Stimulated activated CD4-positive, alpha-beta T cell treated with anti-CD3 and anti-CD28 coated beads, Interleukin-2, amount 100 ng/mL, for 24 hours (primary cell): ENCODE measurements at places on chromosomes 7 and 10.
A peak's percentile ranks its signal among the peaks of the same experiment; 100 is the strongest.

GRCh38 chr10:50387732-50388073 is 136.4 kb upstream of the ASAH2 start:
- DNase-seq, result no peak

GRCh38 chr10:84258034-84258695 is 13.3 kb downstream of the RGR start:
- no peak for DNase-seq

DNA sequence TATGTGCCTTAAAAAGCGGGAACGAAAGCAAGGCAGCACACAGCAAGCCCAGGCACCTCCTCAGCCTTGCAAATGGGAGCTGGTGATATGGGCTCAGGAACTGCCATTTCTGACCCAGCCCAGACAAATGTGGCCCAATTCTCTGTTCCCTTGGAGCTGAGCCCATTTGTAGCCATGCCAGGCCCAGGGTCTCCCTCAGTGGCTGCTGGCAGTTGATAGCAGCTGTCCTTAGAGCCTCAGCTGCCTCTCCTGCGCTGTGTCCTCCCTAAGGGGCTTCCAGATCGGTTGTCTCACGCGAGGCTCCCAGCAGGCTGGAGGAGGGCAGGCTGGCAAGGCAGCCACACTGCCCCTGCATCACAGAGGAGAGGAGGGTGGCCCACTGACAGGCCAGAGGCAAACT is 275.8 kb downstream of the KCNMA1 start:
- DNase-seq, result no peak

DNA sequence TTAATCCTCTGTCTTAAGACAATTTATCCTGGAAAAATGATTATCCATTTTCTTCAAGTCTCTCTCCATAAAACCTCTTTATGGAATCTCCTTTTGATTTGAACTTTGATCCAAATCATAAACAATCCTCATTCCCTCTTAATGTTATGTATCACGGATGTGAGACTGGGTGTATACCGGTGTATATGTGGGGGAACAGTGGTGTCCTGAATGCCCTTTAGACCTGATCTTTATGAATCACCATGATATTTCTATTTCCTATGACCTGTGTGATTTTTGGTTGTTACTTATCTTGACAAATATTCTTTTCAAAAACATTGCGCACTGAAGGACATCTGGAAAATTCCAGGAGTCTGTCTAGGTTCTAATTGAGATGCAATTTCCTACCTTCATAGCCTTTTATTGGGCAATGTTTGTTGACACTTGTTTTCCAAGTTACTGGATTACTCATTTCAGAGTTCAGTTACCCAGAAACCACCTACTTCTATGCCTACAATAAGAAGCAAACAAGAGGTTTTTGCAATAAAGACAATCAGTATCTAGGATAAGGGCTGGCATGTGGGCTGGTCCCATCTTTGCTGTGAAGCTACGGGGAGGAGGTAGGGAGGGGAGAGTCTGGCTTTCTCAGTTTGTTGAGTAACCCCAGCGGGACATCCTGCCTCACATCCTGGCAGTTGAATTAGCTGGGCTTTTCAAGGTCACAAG is 190.4 kb downstream of the CTTNBP2 start:
- no peak for DNase-seq

- no peak for DNase-seq
Measured at GRCh38 chr10:125158601-125159485, 1.5 kb downstream of the CTBP2 start.

DNA sequence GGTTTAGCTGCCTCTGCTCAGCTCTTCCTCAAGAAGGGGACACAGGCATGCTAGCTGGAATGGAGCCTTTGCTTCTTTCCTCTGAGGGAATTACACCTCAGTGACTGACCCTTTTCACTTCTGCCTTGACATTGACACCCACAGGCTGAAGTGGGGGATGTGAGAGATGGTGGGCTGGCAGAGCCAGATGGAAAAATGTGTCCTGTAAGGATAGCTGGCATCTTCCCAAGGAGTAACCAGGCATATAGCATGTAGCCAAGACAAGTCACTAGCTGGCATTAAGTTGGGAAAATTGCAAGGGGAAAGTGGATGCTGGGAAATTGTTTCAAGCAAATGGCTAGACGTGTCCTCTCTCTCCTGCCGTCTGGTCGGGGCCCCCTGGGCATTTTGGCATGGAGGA is 19.9 kb downstream of the STMP1 start:
- no peak for DNase-seq

DNA sequence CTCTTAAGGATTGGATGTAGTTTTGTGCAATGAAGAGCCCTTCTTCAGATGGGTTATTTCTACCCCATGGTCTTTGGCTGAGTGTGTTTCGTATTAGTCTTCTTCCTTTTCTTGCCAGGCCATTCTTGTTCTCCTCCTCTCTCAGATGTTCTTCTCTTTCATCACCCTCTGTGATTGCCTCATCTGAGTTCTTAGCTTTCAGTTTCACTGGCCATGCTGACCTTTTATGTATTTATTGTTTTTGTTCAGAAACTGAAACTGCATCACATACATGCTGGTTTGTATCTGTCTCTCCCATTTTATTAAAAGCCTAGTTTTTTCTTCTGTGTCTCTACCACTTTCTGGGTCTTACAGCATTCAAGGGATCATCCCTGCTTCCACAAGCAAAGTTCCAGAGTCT is 21.7 kb upstream of the PCGF5 start:
- DNase-seq, result no peak

- DNase-seq, result no peak
Measured at GRCh38 chr7:29132980-29133379, 13.4 kb downstream of the CPVL start.

DNA sequence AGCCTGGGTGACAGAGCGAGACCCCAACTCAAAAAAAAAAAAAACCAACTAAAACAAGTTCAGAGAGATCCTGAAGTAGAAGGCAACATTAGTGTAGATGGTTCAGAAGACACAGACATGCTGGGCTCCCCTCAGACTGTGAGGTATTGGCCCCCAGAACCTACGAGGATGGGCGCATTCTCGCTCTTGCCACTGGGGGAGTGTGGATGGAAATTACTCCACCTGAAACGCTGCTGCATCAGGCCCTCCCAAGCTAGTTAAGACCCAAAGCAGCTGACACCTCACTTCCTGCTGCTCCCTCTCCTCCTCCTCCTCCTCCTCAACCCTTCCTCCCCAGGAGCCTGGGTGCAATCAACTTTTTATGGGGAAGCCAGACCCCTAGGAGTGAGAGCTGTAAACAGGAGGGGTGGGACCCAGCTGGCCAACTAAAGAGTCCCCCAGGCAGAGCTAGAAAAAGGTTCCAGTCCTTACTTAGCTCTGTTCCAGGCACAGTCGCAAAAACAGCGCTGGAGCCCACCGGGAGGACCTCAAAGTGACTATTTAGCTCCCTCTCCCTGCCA is 7.4 kb downstream of the SH3PXD2A start:
- peak; percentile 29 for DNase-seq

DNA sequence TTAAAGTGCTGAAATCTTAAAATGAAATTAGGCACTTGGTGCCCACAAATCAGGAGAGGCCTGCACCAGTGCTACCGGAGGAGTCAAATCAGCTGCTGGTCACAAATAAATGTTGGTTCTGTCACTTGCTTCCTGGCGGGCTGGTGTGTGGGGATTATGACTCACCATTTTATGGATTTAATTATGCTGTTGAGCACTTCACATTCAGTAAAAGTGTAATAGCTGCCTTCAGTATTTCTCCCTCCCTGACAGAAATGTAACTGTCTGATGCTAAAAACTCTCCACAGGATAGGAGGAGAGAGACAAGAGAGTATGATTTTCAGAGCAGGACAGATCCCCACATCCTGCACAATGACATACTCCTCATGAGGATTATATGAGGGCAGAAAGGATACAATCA is 186.0 kb downstream of the JAZF1 start:
- DNase-seq, result no peak

DNA sequence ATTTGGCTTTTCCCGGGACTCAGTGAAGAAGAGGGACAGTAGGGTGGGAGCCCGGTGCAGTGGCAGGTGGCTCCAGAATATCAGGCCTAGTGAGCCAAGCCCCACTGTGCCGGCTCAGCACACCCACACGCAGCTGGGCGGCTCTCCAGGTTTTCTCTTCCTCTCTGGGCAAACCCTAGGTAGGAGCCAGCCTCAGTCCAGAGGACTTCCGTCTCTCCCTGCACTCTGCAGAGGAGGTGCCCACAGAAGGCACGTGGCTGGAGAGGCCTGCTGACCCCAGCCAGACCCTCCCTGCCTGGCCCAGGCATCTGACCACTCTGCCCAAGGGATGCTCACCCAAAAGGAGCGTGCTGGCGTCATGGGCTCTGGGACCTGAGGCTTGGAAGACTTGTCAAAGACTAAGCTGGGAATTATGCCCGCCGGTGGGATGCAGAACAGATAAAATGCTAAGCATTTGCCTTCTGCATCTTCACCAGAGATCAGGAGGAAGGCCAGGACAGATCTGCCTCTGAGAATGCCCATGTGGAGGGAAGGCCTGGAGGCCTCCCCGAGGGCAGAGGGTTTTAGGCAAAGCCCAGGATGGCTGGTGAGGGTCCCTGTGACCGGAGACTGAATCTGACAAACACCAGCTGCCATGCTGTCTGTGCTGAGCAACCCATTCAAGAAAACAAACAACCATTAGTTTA is 40.2 kb downstream of the TCERG1L start:
- DNase-seq, result no peak

DNA sequence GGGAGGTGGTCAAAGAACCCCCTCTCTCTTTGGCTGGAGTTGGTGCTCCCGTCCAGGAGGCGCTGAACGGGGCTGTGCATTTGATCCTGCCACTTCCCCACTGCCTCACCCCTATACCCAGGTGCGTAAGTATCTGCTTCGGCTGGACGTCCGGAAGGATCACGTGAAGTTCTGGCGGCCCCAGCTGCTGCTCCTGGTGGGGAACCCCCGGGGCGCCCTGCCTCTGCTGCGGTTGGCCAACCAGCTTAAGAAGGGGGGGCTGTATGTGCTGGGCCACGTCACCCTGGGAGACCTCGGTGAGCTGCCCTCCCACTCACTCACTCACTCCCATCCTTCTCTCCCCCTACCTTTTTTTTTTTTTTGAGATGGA is 5.6 kb upstream of the TRIP6 start:
- no peak for DNase-seq

- no peak for DNase-seq
Measured at GRCh38 chr10:102538811-102539210, 35.0 kb downstream of the SUFU start.

GRCh38 chr7:105776068-105776790 is 100.2 kb downstream of the ATXN7L1 start:
- DNase-seq, result no peak

DNA sequence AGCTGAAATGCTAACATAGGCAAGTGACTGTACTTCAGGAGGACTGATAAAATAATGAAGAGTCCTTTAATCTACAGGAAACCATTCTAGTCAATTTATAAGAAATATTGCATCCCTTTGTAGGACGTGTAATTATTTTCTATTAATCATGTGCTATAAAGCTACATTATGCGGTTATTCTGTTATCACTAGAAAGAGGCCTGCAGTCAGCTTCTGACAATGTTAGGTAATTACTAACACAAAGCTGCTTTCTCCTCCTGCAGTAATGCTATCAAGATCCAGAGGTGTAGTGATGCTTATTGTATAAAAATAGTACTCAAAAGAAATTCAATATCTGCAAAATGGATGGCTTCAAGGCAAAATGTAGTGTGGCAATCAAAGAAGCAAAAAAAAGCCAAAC is 191.1 kb downstream of the SKAP2 start:
- no peak for DNase-seq

DNA sequence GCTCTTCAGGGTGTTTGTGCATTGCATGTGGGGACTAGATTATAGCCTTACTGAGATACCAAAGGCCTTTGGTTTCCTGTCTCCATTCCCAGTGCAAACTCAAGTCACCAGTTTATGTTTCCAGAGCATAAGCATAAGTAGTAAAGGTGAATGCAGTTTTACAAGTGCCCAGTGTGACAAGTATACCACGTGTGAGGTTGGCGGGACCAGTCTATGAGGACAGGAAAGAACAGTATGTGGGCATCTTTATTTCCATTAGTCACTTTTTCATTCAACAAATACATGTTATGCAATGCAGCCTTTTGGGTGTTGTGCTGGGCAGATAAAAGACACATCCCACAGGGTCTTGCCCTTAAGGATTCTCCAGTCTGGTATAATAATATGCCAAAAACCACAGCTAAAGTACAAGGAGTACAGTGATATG is 146.5 kb downstream of the ARID5B start:
- DNase-seq, result peak; percentile 57

DNA sequence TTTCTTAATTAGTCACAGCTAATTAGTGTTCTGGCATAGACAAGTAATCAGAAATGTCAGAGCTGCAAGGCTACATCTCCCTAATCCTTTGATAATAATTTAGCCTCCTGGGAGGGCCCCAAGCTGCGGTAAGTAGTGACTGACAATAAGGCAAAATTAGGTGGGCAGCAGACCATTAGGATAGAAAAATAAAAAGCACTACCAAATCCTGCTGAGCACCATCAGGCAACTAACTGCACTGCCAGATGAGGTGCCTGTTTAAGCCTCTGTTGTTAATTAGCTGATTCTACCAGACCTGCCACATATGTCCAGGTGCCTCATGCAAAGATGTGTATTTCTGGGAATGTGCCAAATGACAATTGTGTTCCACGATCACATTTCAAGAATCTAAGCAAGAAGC is 32.5 kb upstream of the FEZF1 start:
- no peak for DNase-seq

DNA sequence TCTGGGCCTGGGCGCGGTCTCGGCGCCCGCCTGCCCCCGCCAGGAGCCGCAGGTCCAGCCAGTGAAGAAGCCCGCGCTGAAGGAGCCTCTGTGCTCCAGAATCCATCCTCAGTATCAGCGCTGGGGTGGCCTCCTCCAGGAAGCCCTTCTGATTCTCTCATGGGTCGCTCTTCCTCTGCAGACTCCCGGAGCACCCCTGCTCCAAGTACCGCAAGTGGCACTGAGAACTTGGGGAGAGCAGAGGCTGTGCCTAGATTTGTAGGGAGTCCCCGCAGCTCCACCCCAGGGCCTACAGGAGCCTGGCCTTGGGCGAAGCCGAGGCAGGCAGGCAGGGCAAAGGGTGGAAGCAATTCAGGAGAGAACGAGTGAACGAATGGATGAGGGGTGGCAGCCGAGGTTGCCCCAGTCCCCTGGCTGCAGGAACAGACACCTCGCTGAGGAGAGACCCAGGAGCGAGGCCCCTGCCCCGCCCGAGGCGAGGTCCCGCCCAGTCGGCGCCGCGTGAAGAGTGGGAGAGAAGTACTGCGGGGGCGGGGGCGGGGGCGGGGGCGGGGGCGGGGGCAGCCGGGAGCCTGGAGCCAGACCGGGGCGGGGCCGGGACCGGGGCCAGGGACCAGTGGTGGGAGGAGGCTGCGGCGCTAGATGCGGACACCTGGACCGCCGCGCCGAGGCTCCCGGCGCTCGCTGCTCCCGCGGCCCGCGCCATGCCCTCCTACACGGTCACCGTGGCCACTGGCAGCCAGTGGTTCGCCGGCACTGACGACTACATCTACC is at the start of gene ALOX5:
TSS of gene ALOX5 (plus strand) at position 641 of the 774 bp plus-strand sequence. CDS start at position 705, 64 bp downstream.
- DNase-seq, result peak; percentile 26

- no peak for DNase-seq
Measured at GRCh38 chr10:112803961-112804401, 146.1 kb upstream of the TCF7L2 start.
